Left ventricle myocardium superior (tissue), 1 donor: ENCODE measurements at places on chromosomes 5 and 9.

DNA sequence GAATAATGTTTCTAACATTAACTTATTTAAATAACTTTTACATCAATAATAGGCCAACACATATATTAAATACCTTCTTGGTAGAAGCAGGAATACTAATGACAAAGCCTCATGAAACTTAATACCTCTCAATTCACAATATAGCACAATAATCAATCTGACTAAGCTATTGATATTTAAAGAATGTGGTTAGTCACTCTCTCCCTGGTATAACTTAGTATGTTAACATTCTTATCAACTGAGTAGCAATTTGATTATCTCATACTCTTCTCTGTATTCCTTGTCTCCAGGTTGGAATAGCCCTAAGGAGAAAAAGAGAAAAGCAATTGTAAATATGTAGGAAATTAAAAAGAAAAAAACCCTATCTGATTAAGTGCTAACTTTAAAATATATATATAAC lies 4.9 kb upstream of the PGGT1B start:
- DNase-seq = no peak

DNA sequence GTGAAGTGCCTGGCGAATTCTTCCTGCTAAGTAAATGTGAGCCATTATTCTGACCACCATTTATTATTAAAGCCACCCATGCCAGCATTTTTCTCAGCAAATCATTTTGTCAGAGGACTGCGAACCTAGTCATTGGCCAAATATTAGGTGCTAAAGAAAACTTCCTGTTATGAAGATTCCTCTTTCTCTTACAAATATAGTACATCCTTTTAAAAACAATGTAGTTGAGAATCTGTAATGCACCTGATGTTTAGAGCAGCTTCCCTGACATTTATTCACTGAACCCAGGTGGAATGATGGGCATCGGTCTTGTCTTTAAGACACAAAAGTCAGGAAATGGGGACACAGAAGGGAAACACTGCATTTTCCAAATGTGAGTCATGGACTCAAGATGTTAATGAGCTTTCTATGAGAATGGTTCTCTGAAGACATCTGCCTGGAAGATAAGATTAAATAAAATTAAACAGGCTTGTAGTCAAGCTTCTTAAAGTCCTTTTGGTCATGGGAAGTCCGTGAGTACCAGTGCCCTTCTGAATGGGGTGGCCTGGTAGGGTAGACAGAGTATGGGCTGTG lies 290.6 kb downstream of the FBXL7 start:
- DNase-seq = no peak

DNA sequence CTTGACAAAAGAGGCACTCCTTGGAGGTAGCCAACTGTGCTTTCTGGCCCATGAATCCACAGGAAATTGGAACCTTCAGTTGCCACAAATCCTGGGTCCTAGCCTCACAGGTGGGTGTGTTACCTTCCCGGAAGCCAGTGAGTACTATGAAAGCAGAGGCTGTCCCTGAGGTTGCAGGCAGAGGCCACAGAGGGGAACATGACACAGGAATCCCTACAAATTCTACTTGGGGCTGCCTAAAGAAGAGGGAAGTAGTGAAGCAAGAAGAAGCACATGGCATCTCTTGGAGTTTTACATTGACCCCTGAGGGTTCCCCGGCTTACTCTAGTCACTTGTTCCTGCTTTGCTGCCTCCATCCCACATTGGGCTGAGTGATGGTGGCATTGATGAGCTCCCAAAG lies 2.6 kb downstream of the SLC22A5 start:
- no peak for DNase-seq

- peak; percentile 77 for DNase-seq
These were observed 20.1 kb downstream of the PCDHGC5 start for GRCh38 chr5:141508798-141509611.
